Epithelial cell of prostate (primary cell): ENCODE measurements at places on chromosomes 3 and 15.
A peak's percentile ranks its signal among the peaks of the same experiment; 100 is the strongest.

- no peak for DNase-seq
Observed at GRCh38 chr3:194270627-194271459, 80.3 kb downstream of the CPN2 start.

- DNase-seq, result no peak
Observed at GRCh38 chr3:123672429-123673146, 87.7 kb upstream of the HACD2 start.

GRCh38 chr3:8278448-8278847 lies 223.2 kb upstream of the LMCD1 start:
- no peak for DNase-seq

- DNase-seq, result no peak
Observed at GRCh38 chr15:66754789-66755188, 52.8 kb downstream of the SMAD6 start.

- DNase-seq, result no peak
Observed at GRCh38 chr3:58018892-58019742, 10.9 kb downstream of the FLNB start.

- no peak for DNase-seq
Observed at GRCh38 chr3:14685179-14685578, 10.2 kb downstream of the C3orf20 start.

- DNase-seq, result no peak
Observed at GRCh38 chr3:22113453-22113852, 362.4 kb upstream of the ZNF385D start.

DNA sequence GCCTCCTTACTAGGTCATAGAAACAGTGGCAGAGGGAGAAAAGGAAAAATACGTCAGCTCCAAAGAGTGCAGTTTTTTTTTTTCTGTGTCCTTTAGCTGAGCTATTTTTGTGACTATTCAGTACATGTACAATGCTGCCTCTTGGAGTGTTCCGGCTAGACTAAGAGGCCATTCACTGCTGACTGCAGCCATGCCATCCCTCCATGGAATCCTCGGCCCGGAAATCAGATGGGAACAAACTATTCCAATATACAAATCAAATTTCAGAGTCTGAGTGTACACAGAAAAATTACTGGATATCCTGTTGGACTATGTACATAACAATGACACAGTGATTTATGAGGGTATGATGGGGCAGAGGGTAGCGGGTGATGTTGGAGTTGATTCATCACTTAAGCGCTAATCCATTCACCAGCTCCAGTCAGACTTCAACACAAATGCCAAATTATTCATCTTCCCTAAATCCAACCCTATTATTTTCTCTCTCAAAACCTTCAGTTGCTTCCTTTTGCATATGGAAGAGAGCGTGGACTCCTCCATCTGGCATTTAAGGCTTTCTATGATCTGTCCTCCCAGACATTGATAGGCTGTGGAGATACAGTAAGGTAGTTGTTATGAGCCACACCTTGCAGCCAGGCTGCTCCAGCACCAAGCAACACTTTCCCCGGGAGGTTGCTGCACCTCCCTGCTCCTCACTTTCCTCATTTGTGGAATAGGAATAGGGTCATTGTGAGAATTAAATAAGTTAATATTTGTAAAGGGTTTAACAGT lies 109.1 kb downstream of the LPP start:
- peak; percentile 84 for DNase-seq

DNA sequence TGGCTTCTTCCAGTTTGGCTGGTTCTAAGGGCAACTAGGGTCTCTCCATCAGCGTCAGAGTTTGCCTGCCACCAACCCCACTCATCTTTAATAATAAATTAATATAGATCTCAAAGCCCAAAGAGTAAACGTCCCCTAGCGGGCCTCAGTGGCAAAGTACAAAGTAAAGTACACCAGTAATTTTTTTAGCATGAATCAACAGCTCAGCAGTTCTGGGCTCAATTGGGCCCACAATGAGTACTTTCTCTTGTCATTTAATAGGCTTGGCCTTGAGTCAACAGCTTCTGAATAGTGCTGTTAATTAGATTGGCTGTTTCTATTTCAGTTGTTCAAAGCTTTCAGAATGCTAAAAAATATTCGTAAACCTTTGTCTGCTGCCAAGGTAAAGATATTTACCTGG lies 89.0 kb upstream of the PFN2 start:
- DNase-seq, result no peak
